ENCODE measurements at places on chromosomes 6 and 20. TPM values are rescaled to one million over a fixed set of nuclear protein-coding genes. Genes with fewer than 3 reads are reported as not detected.
A peak's percentile ranks its signal among the peaks of the same experiment; 100 is the strongest.

IL17A gene
- total RNA-seq: not detected

DNA sequence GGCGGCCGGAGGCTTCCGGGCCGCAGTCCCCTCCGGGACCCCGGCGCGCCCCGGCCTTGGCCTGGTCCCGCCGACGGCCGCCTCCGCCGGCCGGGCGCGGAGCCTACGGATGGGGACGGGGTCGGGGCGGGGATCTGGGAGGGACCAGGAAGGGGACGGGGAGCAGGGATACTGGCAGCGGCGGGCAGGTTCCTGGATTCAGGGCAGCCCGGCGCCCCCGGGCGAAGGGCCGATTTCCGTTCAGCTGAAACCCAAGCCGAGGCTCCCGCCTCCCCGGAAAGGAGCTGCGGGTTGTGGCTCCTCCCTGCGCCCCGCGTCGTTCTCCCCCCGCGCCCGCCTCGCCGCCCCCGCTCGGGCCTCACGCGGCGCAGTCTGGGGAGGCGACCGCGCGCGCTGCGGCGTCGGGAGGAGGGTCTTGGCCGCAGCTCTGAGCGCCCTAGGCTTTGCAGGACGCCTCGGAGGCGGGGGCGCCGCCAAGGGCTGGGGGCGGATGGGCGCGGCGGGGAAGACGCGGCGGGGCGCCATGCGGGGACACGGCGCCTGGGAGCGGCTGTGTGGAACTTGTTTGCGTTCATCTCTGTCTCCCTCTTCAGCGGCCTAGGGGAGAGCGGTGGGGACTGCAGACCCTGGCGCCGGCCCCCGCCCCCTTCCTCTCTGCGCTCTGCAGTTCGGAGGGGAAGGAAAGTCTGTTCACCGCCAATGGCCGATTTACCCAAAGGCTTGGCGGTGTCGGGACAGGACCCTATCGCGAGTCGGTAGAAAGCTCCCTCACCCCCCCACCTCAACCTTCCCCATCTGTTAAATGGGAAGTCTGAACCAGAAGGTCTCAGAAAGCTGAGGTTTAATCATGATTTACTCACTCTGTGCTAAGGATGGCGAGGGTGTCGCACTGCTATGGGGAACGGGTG is 22.7 kb upstream of the TMEM181 start:
- H3K27ac ChIP-seq: no peak overlapping the region
- peaks cover 10% of the 10 kb centered on the region for H3K4me1 ChIP-seq

GRCh38 chr20:59938696-59939051 is 1.4 kb downstream of the PPP1R3D start:
- peaks cover 25% of the 10 kb centered on the region for H3K4me1 ChIP-seq
- DNase-seq: peak; percentile 59
- no peak overlapping the region for H3K4me3 ChIP-seq
- H3K27me3 ChIP-seq: no peaks in the 10 kb centered on the region
- peaks cover 5% of the 10 kb centered on the region for H3K36me3 ChIP-seq

- no peaks in the 10 kb centered on the region for H3K27me3 ChIP-seq
- no peak overlapping the region for H3K27ac ChIP-seq
- no peaks in the 10 kb centered on the region for H3K36me3 ChIP-seq
- H3K4me1 ChIP-seq: no peaks in the 10 kb centered on the region
- DNase-seq: no peak
These were observed 39.1 kb upstream of the SIRT5 start for GRCh38 chr6:13535306-13535705.

GRCh38 chr20:60008130-60008808 is 50.0 kb downstream of the CDH26 start:
- no peak overlapping the region for H3K4me3 ChIP-seq
- no peaks in the 10 kb centered on the region for H3K36me3 ChIP-seq
- H3K4me1 ChIP-seq: no peaks in the 10 kb centered on the region
- DNase-seq: no peak

DNA sequence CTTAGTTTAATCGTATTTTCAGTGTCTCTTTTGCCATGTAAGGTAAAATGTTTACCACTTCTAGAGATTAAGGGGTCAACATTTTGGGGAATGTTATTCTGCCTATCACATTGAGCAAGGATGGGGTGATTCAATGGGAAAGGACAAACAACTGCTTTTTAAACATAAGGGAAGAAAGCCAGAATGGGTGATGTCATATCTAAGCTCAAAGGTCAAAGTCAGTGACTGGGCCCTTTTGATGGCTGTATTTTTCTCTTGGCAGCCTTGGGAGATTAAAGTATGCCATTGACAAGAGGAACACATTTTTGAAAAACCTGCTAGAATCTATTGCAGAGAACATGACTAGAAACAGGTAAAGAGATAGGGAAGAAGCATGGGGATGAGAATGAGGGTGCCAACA is 477.3 kb upstream of the IRAK1BP1 start:
- no peak overlapping the region for H3K27ac ChIP-seq
- H3K4me3 ChIP-seq: no peak overlapping the region
- no peaks in the 10 kb centered on the region for H3K4me1 ChIP-seq
- H3K27me3 ChIP-seq: no peaks in the 10 kb centered on the region
- DNase-seq: no peak
- no peaks in the 10 kb centered on the region for H3K36me3 ChIP-seq

DNA sequence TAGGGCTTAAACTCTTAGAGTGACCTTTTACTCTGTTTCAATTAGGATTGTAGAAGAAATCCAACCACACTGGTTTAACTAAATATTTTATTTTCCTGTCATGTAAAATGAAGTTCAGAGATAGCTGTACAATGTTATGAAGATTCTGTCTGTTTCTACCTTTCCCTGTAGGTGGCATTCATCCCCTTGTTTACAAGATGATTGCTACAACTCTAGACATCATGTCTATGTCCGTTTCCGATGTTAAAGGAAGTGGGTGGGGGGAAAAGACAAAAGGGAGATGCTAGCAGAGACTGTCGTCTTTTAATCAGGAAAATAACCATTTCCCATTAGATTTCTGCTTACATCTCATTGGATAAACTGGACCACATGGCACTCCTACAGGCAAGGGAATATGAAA is 30.9 kb upstream of the RIMS1 start:
- DNase-seq: no peak
- no peaks in the 10 kb centered on the region for H3K4me1 ChIP-seq
- no peak overlapping the region for H3K27ac ChIP-seq
- no peaks in the 10 kb centered on the region for H3K27me3 ChIP-seq

SLC22A16 gene
- not detected for total RNA-seq

TENT5A gene
- total RNA-seq: 18.4 TPM

- H3K27me3 ChIP-seq: no peaks in the 10 kb centered on the region
- no peak for DNase-seq
- H3K4me1 ChIP-seq: peaks cover 62% of the 10 kb centered on the region
- no peak overlapping the region for H3K27ac ChIP-seq
These were observed 8.1 kb downstream of the NELFCD start for GRCh38 chr20:58989196-58989595.

DNA sequence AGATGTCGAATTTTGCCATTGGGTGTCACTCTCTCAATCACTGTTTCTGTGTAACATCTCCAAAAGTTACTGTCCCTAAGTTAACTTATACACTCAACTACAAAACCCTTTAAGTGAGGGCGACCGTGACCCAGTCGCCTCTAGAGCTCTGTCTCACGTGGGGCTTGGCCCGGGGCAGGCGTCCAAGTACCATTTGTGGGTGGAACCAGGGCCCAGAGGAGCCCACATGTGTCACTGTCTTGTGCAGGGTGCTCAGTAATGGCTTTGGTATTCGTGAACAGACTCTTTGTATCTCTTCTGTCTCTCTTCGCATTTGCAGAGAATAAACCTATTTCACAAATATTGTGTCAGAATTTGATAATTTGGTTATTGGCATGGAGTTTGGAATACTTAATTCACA is 109.9 kb upstream of the THBS2 start:
- DNase-seq: no peak
- H3K27ac ChIP-seq: no peak overlapping the region
- no peaks in the 10 kb centered on the region for H3K36me3 ChIP-seq
- H3K4me1 ChIP-seq: no peaks in the 10 kb centered on the region
